AG20443 (cell line): ENCODE measurements at places on chromosomes 3 and 15.

DNA sequence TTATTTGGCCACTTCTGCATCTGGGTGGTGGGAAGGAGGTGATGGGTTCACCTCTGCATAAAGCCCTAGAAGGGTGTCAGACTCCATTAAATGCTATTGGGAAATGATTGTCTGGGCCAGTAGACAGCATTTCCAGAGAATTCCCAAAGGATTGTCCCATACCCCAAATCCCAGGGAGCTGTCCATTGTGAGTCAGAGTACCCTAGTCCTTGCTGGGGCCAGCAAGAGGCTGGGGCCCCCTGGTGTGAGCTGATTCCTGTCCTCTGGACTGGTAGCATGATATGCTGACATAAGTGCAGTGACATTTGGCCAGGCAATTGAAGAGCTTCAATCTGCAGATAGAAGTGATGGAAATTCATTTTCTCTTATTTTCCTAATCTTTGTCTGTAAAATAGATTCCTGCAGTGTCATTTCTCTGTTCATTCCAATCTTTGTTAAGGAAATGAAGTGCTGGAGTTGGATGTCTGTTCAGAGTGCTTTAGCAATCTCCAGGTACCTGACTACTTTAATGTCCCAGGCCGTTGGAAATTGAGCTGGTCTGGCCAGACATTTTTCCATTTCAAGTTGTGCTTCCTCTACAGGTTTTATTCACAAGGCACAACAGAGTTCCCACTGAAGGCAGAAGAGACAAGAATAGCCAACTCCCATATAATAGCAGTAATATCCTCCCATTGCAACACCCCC lies 91.2 kb downstream of the RPLP1 start:
- DNase-seq, result no peak

GRCh38 chr3:144497452-144497851 lies 525.8 kb downstream of the DIPK2A start:
- DNase-seq, result no peak

DNA sequence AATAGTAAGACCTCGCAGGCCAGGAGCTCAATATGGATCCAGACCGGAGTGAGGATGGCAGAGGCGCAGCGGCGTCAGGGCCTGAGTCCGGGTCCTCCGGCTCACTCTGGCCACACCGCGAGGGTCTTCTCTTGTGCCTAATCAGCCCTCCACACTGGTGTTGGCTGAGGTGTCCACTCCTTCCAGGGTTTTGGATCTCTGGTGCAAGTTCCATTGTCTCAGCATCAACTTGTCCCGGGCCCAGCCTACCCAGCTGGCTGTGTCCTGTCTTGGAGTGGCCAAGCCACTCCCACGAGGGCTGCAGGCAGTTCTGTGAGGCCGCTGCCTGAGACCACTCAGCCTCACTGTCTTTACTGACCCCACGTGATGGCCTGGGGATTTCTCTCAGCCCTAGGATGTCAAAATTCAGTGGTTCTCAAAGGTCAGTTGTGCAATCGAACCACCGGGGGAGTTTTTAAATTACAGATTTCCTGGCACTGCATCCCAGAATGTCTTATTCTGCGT lies 12.6 kb upstream of the GOLGA6L7 start:
- DNase-seq, result peak; percentile 28

DNA sequence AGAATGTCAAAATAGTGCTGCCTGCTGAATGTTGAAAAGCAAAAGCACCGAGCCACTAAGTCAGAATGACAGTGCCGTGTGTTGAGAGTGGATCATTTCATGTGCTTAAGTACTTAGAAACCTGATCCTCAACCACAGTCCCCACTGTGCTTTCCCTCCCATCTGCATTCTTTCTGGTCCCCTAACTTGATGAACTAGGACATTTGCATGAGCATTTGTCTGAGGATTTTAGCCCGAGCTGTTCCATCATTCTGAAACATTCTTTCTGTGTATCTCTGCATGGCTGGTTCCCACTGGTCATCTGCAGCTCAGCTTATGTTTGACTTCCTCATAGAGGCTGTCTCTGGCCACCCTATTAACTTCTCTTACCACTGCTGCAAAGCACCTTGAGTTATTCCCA lies 42.0 kb downstream of the SST start:
- no peak for DNase-seq

- DNase-seq, result no peak
These were observed 34.1 kb downstream of the SMARCC1 start for GRCh38 chr3:47747558-47747957.

- DNase-seq, result peak; percentile 13
These were observed 19.1 kb downstream of the KBTBD8 start for GRCh38 chr3:67017211-67017610.

- no peak for DNase-seq
These were observed 993 bp upstream of the ISL2 start for GRCh38 chr15:76335307-76336253.

DNA sequence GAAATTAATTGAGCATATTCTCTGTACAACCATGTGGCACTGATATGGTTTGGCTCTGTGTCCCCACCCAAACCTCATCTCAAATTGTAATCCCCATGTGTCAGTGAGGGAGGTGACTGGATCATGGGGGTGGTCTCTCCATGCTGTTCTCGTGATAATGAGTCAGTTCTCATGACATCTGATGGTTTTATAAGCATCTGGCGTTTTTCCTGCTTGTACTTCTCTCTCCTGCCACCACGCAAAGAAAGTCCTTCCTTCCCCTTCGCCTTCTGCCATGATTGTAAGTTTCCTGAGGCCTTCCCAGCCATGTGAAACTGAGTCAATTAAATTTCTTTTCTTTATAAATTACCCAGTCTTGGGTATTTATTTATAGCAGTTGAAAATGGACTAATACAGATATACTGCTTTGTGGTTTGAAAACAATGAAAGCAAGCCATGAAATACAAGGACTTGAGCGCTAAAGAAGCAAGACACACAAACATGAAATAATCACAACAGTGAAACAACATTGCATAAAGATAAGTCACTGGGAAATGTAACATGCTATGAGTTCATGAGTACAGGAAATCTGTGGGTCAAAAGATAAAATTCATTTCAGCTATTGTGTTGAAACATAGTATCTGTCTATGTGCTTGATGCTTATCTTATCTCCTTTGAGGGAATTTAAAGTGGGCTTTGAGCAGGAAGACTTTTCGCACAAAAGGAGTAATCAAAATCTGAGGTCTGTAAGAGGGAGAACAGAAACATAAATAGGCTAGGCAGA lies 288.7 kb downstream of the GBE1 start:
- no peak for DNase-seq

GRCh38 chr15:38207621-38208020 lies 45.0 kb upstream of the SPRED1 start:
- DNase-seq, result no peak

- DNase-seq, result no peak
These were observed 8.3 kb downstream of the EXOSC7 start for GRCh38 chr3:44984335-44984734.

GRCh38 chr3:124396339-124396950 lies 333.8 kb upstream of the UMPS start:
- DNase-seq, result no peak
